ENCODE measurements at places on chromosomes 2 and 18.

DNA sequence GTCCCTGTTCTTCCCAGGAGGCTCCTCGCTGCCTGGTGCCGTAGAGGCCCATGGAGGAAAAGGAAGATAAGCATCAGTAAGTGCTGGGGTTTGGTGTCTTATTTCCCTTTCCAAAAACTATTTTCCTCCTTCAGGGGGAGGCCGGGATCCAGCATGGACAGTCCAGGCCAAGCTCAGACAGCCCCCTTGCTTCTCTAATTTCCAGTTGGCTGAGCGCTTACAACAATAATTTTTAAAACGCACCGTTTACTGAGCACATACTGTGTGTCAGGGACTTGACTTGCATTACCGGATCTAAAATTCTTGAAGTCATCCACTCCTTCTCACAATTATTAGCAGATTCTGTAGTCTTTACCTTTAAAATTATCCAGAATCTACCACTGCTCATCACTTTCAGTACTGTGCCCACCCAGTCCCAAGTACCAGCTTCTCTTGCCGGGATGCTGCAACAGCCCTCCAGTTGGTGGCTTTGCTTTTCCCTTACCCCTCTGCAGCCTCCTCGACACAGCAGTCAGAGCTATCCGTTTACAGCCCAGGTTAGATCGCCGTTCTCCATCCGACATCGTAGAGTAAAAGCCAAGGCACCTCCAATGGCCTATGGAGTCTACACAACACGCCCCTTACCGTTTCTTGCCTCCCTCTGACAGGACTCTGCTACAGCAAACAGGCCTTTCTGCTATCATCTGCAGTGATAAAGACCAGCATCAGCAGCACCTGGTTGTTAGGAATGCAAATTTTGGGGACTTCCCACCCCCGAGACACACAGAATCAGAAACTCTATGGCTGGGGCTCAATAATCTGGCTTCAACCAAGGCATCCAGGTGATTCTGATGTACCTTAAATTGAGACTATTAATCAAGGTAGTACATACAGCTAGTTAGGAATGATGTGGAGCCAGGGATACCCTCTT is 75.2 kb upstream of the TSPYL6 start:
- DNase-seq: no peak

GRCh38 chr2:84865181-84865783 is 15.6 kb downstream of the TRABD2A start:
- no peak for DNase-seq

DNA sequence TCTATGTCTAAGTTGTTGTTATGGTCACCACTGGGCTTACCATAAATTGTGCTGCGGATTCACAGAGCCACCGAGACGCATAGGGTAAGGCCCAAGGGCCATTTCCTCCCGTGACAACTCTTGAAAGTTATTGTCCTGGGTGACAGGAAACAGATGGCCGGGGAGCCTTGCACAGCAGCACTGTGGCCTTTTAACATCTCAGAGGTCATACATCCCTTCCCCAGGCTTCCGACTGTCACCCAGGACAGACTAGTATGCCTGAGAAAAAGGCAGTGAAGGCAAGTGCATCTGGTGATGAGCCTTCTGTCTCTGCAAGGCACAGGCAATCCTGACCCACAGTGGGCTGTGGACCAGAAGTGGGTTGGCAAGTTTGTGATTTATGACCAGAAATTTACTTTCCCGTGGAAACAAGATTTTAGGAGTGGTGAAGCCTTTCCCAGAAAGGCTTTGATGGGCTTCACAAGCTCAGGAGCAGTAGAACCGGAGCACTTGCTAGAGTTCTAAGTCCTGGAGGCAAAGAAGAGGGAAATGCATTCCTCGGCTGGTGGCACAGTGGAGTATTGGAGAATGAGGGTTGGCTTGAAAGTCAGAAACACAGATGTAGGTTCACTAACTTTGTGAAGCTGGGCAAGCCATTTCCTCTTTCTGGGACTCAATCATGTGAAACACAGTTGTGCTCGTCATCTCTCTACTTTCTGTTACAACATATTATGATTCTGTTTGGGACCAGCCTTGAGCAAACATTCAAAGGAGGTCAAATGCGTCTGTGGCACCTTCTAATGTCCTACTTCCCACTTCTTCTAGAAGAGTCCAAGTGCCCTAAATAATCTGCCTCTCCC is 2.0 kb upstream of the CAPN14 start:
- DNase-seq: no peak

DNA sequence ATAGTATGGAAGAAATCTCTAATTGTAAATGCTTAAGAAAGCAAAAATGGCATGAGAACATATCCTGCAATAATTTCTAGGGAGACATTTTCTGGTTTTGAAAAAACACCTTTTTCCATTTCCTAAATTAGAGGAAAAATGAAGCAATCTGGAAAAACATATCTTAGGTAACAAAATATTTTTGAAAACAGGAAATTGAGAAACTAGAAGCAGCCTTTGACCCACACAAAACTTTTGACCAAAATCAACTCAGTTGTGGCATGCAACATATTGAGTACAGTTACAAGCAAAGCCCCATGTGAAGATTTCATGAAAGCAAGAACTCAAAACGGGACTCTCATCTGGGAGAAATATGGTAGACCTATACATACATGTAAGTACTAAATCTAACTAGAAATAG is 28.6 kb upstream of the CHAC2 start:
- no peak for DNase-seq

- no peak for DNase-seq
Observed at GRCh38 chr2:20231598-20232026, 6.7 kb upstream of the SDC1 start.

GRCh38 chr2:75390169-75390568 is 170.6 kb downstream of the EVA1A start:
- no peak for DNase-seq

DNA sequence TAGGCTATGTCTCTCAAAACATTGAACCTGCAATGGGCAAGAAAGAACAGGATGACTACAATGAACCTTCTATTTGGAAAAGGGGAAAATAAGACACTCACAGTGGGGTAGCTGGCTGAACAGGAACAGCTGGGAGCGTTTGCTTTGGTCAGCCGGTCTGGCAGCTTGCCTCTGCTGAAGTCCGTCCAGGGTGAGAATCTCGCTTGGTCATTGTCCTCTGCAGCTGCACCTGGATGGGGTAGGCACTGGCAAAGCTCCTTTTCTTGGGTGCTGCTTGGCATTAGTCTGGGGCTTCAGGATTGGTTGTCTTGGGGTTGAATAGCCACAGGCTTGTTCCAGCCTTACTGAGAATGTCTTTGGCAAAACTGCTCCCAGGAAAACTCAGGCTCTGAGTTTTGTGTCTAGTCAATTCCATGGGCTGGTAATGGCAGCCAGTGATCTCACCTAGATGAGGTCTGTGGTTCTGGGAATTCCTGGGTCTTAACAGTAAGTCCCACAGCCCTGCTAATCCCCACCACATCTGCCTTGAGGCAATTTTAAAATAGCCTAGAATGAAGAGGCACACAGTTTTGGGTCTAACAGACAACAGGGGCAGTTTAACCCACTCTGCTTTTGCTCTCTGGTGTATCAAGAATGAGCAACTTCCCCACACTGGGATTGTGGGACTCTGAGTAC is 13.4 kb downstream of the NEDD4L start:
- no peak for DNase-seq

DNA sequence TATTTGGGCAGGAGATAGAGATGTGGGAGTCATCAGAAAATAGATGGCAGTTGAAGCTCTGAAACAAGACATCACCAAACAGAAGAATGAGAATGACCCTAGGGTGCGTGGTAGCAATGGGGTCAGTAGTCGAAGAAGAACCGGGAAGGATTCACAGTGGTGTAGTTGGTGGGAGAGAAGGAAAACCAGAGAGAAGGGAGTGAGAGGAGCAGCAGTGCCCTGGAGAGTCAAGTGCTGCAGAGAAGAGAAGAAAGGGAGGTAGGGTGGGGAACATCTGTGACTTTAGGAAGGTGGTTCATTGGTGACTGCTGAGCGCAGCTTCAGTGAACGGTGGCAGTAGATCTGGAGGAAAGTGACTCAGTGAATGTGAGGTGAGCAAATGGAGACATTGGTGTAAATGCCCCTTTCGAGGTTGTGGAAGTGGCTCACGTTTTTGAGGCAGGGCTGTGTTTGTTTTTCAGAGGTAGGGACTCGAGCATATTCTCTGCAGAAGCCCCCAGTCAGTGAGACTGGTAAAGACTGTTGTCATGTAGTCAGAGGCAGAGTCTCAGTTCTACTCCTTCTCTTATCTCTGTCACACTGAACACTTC is 36.4 kb downstream of the CDC42EP3 start:
- DNase-seq: no peak

- no peak for DNase-seq
Observed at GRCh38 chr2:219460424-219460926, 25.8 kb downstream of the SPEG start.

DNA sequence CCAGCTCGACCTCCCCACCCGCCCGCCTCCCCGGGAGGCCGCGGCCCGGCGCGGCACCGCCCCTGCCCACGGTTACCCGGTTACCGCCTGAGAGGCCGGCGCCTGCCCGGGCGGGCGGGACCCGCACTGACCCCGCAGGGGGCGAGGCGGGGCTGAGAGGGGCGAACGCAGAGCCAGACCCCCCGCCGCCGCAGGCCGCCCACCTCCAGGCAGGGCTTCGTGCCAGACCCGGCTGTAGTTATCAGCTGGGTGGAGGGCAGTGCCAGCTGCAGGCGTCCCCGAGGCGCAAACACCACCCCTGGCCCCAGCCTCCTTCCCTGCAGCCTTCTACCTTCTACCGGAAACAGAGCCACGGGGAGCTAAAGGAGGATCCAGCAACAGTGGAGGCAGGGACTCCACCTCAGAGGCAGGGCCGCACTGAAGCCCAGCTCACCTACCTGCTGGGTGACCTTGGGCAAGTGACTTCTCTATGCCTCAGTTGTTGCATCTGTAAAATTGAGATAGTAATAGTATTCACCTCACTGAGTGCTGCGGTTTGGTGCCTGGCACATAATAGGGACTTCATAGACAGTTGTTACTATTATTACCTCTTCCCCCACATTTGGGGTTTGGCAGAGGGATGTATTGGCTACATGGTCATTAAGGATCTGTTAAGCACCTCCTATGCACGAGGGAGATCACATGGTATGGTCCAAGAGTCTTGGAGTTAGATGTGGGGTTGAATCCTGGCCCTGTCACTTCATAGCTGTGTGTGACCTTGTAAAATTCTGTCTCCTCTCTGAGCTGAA is 231.6 kb upstream of the SMAD2 start:
- no peak for DNase-seq

DNA sequence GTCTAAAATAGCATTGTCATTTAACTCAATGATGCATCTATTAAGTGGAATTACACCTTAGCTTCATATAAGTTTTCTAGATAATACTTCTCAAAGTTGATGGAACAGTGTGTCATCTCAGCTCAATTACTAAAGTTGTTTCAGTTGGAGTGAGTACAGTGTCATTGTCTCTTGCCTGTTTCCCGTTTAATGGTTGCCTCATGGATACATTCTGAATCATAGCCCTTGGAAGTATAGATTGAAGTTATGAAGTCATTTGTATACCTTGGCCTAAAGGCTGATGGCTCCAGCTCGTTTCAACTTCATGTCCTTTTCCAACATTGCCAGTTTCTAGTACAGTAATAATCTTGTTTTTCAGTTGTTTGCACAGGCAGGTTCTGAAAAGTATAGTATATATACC is 130.5 kb upstream of the NOSTRIN start:
- DNase-seq: no peak

GRCh38 chr2:16932826-16933225 is 267.2 kb upstream of the CYRIA start:
- DNase-seq: no peak

GRCh38 chr18:9856092-9856491 is 29.7 kb upstream of the TXNDC2 start:
- DNase-seq: no peak
